ENCODE measurements at places on chromosomes 4 and X.

GRCh38 chr4:10117359-10118047, 904 bp upstream of the WDR1 start:
- no peak for DNase-seq

GRCh38 chr4:41709844-41710481, 38.6 kb downstream of the PHOX2B start:
- DNase-seq = no peak

DNA sequence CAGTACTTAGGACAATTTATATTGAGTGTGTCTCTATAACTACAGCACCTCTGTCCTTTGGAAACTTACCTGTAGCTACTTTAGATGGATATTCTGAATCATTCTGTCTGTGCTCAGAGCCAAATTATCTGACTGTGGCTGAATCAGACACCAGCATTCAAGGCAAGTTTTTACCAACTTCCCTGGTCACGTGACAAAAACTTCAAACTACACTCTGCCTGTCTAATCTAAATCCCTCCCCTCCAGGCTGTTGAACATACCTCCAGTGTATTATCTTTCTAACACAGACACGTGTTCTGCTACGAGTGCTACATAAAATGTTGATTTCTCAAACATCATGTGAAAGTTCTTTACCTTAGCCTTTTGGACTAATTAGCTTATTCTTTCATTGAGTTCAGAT, 641.2 kb upstream of the CPEB2 start:
- no peak for DNase-seq

DNA sequence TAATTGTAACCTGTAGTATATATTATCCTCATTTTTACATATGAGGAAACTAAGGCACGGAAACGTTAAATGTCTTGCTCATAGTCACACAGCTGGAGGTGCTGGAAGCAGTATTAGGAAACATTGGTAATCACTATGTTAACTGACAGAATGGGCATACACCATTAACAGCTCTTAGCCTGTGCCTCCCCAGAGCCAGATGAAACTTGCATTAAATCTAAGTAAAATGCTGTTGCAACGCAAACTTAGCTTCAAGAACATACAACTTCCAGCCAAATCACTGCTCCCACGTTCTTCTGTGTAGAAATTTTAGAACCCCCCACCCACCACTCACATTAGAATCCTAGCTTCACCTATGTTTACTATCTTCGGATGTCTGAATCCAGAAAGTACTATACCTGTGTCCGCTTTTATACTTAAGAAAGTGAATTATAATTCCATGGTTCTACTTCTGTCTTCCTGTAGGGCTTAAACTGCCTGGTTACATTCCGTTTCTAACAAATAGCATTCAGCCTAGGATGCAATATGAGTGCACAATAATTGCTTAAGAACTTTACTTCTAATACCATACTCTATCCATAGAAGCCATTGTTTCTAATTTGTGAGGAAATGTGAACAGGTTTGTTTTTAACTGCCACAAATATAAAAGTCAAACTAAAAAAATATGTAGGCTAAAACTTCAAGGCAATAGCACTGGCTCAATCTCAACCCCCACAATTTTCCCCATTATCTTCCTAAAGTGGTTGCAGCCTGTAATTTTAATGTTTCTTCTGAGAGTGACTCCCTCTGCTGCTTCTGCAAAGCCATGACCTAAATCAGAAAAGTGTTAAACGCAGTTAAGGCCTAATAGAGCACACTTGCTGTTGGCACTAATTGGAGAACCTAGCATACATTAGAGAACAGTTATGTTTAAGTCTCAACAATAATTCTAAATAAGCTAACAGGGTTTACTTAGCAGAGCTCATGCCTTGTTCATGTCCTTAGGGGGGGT, 4.4 kb downstream of the UNC5C start:
- no peak for DNase-seq

GRCh38 chr4:173169428-173170181, 994 bp downstream of the GALNT7 start:
- peak; percentile 38 for DNase-seq

- DNase-seq = no peak
These were observed at the start of gene NR0B1 for GRCh38 chrX:30309139-30309571. Gene NR0B1, minus strand, starts transcription at chrX:30309390. Its CDS starts 27 bp downstream, at chrX:30309363.
